ENCODE measurements at places on chromosomes 11 and 22. TPM values are rescaled to one million over a fixed set of nuclear protein-coding genes. Genes with fewer than 3 reads are reported as not detected.

Gene NTM
- 0.09 TPM for total RNA-seq

- DNase-seq: no peak
These were observed 11.6 kb downstream of the CPSF7 start for GRCh38 chr11:61418136-61418535.

- DNase-seq: peak; percentile 53
These were observed 936 bp downstream of the BRD1 start for GRCh38 chr22:49826603-49827270.

Gene BTBD18
- not detected for total RNA-seq

- no peak for DNase-seq
These were observed 8.6 kb downstream of the PPP6R3 start for GRCh38 chr11:68469122-68469521.

GRCh38 chr11:12675951-12676711, 1.9 kb downstream of the TEAD1 start:
- peak; percentile 61 for DNase-seq

Gene GUCY1A2
- under 0.01 TPM for total RNA-seq

DNA sequence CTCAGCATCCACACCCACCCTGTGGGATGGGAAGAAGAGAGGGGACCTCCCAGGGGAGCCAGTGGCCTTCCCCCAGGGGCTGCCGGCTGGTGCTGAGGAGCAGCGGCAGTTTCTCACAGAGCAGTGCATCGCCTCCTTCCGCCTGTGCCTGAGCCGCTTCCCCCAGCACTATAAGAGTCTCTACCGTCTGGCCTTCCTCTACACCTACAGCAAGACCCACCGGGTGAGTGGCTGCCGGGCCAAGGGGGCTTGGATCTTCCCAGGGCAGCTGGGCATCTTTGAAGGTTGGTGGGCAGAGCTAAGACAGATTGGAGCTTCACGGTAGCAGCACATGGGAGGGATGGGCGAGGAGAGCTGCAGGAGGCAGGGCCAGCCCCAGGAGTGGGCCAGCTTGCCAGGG, 61.8 kb upstream of the SUSD2 start:
- DNase-seq: no peak

DNA sequence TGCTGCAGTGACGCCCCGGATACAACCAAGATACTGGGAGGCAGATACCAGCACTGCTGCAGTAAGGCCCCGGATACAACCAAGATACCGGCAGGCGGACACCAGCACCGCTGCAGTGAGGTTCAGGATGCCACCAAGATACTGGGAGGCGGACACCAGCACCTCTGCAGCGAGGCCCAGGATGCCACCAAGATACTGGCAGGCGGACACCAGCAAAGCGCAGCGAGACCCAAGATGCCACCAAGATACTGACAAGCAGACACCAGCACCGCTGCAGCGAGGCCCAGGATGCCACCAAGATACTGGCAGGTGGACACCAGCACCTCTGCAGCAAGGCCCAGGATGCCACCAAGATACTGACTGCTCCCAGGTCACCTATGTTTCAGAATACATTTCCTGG, 225.2 kb downstream of the BRD1 start:
- DNase-seq: no peak

GRCh38 chr11:44980533-44981427, 30.1 kb upstream of the TP53I11 start:
- DNase-seq: peak; percentile 37

DNA sequence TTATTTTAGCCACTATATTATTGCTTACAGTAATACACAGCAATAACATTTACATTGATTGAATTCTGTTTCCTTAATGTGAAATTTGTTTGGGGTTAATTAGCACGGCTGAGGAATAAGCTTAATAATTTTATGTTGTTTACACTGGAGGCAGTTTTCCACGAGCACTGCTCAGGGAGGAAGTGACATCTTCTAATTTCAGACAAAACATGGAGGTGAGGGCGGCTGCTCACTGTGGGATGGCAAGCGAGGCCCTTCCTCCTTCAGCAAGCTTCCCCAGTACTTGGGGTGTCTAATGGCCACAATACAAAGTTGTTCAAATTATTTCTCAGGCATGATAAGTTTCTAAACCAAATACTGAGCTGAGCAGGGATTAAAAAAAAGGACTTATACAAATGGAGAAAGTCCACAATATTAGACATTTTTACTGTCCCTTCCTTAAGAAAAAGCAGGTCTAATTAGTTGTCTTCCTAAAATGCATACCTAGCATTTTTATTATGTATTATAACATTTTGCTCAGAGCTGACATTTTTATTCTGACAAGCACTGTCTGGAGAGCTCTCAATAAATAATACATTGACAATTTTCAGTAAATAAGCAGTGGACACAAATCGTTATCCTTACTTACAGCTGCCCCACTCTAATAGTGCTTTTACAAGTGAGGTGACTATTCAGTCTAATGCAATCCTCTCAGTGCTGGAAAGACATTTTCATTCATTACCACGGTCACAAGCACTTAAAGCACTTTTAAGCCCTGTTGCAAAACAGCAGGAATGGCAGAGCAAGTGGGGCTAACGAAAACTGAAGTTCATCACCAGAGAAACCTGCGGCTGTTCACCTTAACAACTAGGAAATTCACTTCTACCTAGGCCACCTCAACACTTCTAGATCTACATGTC, 56.2 kb downstream of the SOX6 start:
- DNase-seq: no peak

Gene DEUP1
- not detected for total RNA-seq

DNA sequence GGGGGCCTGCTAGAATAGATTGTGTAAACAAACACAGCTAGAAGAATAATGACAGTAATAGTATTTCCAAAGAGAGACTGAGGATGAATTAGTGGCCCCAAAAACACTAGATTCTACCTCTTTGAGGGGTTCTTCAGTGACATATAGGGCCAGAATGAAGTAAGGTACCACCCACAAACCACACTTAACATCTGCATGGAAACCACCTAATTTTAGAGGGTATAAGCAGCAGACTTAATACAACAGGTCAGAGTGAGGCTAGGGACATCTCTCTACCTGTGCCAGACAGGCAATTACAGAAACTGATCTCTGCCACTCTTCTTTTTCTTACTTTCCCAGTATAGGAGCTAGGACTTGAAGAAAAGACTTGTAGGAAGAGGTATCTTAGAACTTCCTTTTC, 20.1 kb downstream of the ELP4 start:
- DNase-seq: no peak

Gene PGA5
- total RNA-seq: not detected

Gene IL10RA
- 0.09 TPM for total RNA-seq

- DNase-seq: no peak
These were observed 34.4 kb upstream of the HEPHL1 start for GRCh38 chr11:93986716-93987115.

DNA sequence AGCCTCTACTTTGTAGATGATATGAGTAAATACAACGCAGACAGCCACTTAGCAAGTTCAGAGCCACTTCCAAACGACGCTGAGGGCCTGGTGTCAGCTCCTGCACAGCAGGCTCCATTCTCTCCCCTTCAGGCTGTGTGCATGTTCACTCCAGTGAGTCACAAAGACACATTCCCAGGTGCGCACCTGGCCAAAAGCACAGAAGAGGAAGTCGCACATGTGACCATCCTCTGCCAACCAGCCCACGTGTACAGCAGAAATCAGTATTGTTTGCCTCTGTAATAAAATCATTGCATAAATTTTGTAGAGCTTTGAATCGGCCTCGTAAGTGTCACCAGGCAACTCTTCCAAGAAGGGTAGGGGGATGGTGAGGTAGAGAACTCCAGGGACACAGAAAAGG, 19.5 kb upstream of the TPH1 start:
- no peak for DNase-seq

Gene KRTAP5-9
- not detected for total RNA-seq

GRCh38 chr11:9772218-9772617, 108.3 kb downstream of the SWAP70 start:
- DNase-seq: no peak

GRCh38 chr11:3206156-3206921, 12.3 kb downstream of the MRGPRG start:
- DNase-seq: no peak

DNA sequence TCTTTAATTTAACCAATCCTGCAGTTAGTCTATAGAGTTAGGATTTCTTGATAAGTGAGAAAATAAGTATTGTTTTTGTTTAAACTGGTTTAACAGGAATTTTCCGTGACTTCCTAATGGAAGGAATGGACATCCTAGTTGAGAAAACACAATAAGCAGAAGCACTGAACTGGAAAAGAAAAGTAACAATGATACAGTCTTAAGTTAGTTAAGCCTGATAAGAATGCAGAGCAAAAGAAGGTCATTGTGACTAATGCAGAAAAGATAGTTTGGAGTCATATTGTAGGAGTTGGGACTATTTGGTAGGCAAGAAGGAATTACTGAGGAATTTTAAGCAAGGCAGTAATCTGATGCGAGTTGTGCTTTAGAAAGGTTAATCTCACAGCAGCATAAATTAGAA, 11.7 kb downstream of the RNF141 start:
- DNase-seq: no peak

DNA sequence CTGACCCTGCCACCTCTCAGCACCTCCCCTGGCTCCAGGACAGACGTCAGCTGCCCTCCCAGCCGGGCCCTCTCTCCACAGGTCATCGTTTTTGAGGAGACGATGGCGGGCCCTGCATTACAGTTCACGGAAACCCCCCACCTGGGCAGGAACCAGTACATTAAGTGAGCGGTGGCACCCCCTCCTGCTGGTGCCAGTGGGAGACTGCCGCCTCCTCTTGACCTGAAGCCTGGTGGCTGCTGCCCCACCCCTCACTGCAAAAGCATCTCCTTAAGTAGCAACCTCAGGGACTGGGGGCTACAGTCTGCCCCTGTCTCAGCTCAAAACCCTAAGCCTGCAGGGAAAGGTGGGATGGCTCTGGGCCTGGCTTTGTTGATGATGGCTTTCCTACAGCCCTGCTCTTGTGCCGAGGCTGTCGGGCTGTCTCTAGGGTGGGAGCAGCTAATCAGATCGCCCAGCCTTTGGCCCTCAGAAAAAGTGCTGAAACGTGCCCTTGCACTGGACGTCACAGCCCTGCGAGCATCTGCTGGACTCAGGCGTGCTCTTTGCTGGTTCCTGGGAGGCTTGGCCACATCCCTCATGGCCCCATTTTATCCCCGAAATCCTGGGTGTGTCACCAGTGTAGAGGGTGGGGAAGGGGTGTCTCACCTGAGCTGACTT, 37.0 kb downstream of the B3GAT1 start:
- DNase-seq: no peak

- no peak for DNase-seq
These were observed 131.6 kb downstream of the FBXO7 start for GRCh38 chr22:32606181-32606580.

- DNase-seq: no peak
These were observed 10.6 kb upstream of the GNB1L start for GRCh38 chr22:19865141-19865829.

DNA sequence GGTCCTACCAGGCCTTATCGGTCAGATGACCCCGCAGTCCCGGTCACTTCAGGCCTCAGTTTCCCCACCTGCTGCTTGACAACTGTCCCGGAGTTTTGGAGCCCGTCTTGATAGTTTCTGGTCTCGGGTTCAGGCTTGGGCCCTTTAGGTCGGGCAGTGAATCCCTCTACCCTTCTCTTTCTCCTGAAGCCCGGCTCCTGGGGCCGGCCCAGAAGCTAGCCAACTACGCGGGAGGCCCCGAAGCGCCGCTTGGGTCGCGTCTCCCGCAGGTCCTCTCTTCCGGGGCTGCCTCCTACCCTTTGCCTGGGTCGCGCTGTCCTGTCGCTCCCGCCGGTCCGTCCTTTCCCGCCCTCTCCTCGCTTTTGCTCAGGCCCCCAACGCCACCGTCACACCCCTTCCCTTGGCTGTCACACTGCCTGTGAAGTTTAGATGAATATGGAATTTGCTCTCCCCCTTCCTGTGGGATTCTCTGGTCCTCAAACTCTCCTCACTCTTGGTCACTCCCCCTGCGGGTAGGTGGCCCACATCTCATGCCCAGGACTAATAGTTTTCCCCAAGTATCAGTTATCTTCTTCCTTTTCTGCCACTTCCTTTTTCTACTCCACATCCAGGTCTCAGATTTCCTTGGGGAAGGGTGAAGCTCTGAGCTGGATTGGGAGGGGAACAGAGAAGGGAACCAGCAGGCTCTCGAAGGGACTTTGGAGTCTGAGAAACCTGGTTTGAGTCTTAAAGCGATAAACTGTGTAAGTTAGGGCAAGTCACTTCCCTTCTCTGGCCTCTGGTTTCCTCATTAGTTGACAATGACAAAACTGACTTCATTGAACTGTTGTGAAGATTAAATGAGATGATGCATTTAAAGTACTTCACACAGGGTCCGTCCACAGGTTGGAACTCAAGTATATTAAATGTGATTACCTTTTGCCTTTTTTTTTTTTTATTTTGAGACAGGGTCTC, 790 bp downstream of the RAB1B start:
- DNase-seq: peak; percentile 43

- DNase-seq: no peak
These were observed 59.0 kb upstream of the CD82 start for GRCh38 chr11:44506375-44507016.

GRCh38 chr22:38144025-38144405, 33.5 kb upstream of the BAIAP2L2 start:
- no peak for DNase-seq

- DNase-seq: no peak
These were observed 531.7 kb downstream of the TBC1D22A start for GRCh38 chr22:47294222-47294532.

Gene GUCD1
- total RNA-seq: 311 TPM

Gene MAPK8IP2
- 0.34 TPM for total RNA-seq

Gene PIK3C2A
- 115 TPM for total RNA-seq

- DNase-seq: peak; percentile 89
These were observed 16.0 kb upstream of the PHLDA2 start for GRCh38 chr11:2945031-2945756.

Gene CAVIN3
- 220 TPM for total RNA-seq

GRCh38 chr11:78195917-78196560, 7.3 kb downstream of the USP35 start:
- DNase-seq: no peak

DNA sequence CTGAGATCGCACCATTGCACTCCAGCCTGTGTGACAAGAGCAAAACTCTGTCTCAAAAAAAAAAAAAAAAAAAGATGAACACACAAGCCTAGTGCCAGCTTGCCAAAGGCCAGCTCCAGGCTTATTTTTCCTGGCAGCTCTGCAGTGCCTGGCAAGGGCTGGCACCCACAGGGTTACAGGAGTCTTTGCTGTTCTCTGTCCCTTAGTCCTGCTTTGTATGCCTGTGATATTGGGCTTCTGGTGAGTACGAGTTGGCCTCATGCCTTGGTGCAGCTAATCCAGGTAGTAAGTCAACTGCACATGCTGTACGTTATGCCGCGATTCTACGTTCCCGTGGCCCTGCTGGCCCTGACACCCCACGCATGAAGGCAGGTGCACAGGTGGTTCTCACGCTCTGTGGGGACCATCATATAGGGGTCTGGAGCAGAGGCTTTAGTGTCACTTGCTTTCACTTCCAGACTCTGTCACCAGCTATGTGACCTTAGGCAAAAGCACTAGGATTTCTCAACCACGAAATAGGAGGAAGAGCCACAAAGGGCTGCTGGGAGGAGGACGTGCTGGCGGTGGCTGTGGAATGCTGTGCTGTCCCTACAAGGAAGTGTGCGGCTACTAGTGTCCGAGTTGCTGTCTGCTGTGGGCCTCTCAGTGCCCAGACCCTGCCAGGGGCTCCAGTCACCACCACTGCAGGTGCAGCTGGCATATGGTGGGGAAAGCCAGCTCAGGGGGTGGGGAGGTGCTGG, 21.4 kb upstream of the RASL10A start:
- DNase-seq: no peak
